AML-193 (cell line): ENCODE measurements at places on chromosomes 2 and 18.

GRCh38 chr2:233417282-233417681 lies 63.0 kb downstream of the DGKD start:
- no peak for DNase-seq

DNA sequence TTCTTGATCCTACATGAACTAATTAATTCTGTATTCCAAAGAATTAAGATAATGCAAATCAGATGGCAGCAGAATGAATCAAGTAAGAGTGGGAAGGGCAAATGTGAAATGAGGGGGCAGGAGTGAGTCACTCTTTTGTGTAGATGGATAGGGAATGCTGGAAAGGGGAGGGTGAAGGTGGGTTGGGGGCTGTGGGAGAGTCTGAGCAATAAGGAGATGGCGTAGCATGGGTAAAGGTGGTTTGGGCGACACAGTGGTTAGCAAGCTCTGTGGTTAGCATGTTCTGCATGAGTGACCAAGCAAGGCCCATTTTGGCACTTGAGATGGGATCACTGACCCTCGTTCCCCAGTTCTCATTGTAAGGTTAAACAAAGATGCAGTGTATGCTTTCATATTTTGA lies 20.4 kb downstream of the GPD2 start:
- no peak for DNase-seq

- peak; percentile 96 for DNase-seq
Observed at GRCh38 chr2:165794536-165794928, 485 bp upstream of the GALNT3 start.

DNA sequence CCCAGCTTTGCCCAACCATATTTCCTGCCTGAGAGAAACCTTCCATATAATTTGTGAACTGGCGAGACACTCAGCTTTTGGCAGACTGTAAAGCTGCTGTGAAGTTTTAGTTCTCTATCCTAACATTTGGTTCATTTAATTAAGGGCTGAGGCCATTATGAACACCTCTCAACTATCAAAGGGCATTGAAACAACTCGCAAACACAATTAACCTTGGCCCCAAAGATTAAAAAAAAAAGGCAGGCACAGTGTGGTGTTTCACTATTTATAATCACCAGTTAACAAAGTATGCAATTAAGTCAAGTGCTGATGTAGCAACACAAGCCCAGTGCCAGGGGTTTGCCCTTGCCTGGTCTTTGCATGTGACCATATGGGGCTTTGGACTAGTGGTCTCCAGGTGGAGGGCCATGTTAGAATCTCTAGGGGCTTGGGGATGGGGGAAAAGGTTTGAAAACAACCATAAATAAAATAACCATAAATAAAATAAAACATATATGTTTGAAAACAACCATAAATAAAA lies 297.6 kb upstream of the SKOR2 start:
- no peak for DNase-seq

DNA sequence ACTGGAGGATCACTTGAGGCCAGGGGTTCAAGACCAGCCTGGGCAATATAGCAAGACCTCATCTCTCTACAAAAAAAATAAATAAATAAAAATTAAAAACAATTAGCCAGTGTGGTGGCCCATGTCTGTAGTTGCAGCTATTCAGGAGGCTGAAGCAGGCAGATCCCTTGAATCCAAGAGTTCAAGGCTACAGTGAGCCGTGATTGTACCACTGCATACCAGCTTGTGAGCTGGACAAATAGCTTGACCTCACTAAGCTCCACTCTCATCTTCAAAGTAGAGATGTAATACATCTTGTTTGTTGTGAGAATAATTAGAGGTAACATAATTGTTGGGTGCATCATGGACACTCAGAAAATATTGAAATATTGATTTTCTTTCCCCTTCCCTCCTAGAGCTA lies 31.1 kb upstream of the MAPRE2 start:
- DNase-seq = no peak

- DNase-seq = no peak
Observed at GRCh38 chr2:196601430-196602306, 37.8 kb upstream of the CCDC150 start.

- DNase-seq = no peak
Observed at GRCh38 chr2:71857636-71858035, 290.0 kb downstream of the CYP26B1 start.

DNA sequence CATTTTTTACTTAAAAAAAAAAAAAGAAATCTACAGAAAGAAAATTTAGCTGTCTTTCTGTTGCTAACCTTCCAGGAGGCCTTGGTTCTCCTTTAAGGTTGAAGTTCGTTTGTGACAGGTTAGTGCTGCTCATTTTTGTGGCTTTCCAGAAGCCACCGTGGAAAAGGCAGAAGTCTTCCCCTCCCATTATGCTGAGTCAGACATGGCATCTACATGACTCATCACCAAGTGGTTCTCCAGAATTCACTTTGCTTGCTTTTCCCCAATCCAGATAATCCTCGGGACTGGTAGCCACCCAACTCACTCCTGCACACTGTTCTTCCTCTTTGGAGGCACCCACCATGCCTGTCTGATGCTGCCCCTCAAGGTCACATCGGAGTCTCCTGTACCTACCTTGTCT lies 228.7 kb downstream of the PIK3C3 start:
- DNase-seq = no peak

DNA sequence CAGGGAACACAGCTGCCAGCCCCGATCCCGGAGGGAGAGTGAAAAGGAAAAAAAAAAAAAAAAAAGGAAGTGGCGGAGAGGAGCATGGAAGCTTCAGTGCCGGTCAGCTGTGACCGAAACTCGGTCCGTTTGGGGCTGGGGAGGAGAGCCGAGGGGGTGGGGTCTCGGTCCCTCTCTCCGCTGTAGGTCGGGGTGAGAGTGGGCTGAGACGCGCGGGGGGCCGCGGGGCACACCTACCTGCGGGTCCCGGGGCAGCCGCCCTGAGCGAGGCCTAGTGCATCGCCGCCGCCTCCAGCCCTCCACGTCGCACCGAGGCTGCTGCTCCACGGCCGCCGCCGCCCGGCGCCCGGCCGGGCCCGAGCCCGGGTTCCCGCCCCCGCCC lies 536 bp downstream of the VPS54 start:
- peak; percentile 44 for DNase-seq

- no peak for DNase-seq
Observed at GRCh38 chr2:133135035-133135654, 433.1 kb downstream of the NCKAP5 start.

GRCh38 chr2:15734674-15735483 lies 143.2 kb downstream of the DDX1 start:
- no peak for DNase-seq

- no peak for DNase-seq
Observed at GRCh38 chr2:75922191-75922590, 211.5 kb upstream of the GCFC2 start.

DNA sequence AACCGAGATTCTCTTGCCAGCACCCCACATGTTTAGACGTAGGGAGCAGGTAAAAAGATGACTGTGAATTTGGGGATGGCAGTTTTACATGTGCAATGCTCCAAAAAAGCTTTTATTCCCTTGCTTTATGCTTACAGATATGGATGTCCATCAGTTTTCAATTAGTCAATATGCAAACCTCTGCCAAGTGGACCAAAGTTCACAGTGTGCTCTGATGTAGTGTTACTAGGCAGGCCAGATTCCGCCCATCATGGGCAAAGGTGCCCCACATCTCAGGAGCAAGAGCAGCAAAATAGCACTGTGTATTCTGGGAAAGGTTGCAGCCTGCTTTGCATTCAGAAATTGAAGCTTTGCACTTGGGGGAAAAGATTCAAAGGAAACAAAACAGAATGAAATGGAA lies 329.7 kb upstream of the ZEB2 start:
- no peak for DNase-seq

GRCh38 chr2:211534632-211535031 lies 978.2 kb downstream of the CPS1 start:
- no peak for DNase-seq

DNA sequence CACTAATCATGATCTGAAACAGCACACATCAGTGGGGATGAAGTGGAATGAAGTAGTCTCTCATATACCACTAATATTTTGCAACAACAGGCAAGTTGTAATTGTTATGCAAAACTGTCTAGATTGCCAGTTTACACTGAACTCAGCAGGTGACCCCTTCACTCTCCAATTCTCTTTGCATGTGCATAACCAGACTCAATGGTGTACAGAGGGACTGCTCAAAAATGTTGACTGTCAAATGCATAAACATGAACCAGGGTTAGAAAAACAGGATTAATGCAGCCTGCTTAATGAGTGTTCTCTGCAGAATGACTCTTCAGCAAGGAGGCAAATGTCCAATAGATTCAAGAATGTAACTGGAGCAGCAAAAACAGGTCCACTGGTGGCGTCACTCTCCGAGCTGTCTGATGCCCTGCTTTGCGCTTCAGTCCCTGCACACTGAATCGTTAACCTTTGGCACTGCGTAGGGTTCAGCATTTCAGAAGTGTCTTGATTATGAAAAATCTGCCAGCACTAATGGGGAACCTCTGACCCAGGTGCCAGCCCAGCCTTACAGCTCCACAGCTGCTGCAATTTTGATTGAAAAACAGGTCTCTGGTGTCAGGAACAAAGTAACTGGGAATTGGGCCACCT lies 209.3 kb downstream of the TDRD15 start:
- no peak for DNase-seq

GRCh38 chr18:28963481-28963880 lies 786.6 kb upstream of the CDH2 start:
- DNase-seq = no peak

DNA sequence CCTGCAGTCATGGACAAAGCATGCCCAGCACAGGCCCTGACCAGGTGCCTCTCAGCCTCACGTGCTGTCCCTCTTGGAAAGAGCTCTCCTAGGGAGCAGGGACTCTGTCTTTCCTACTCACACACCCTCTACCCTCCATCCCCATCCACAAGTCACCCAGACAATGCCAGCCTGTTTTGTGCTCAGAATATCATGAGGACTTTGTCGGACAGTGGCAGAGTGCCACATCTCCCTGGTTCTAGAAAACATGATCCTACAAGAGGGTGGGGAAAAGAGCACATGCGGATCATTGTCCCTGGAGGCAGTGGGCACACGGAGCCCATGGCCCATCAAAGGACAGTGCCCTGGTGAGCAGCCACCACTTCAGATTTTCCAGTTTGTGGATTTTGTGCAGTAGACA lies 3.7 kb upstream of the MAL start:
- no peak for DNase-seq

- peak; percentile 45 for DNase-seq
Observed at GRCh38 chr2:68709421-68709911, 25.1 kb upstream of the ARHGAP25 start.

GRCh38 chr2:195289081-195289480 lies 367.9 kb upstream of the SLC39A10 start:
- DNase-seq = no peak

GRCh38 chr18:48888773-48889080 lies 62.0 kb downstream of the SMAD7 start:
- DNase-seq = no peak

DNA sequence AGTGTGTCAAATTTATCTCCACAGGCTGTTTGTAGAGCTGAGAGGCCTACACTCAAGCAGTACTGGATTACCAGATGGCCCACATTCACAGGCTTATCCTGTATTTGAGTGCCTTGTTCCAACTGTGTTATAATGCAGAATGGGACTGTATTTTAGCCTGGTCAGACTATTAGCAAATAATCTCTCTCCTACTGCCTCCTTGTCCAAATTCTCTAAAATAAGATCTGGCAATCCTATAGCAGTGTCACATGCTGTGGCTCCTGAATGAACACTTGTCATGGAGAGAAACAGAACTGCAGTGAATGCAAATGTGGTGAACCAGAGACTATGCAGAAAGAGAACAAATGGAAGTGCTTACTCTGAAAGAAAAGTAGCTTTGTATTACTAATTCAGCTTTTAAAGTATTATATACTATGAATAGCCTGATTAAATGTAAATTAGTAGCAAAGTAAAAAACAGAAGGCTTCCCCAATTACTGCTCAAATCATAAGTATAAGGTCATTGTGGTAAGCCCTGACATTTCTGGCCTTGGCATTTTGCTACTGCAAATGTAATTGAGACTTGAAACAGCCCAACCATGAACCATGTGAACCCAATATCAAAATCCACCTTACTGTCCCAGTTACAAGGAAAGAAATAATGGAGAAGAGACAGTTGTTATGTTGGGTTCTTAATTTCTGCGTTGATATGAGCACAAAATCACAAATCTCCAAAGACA lies 80.0 kb downstream of the MAP4K3 start:
- DNase-seq = no peak

GRCh38 chr18:12769136-12769535 lies 66.3 kb downstream of the PSMG2 start:
- no peak for DNase-seq

GRCh38 chr2:23220513-23221094 lies 164.4 kb upstream of the KLHL29 start:
- no peak for DNase-seq

- no peak for DNase-seq
Observed at GRCh38 chr2:109397893-109398292, 215.9 kb downstream of the SEPTIN10 start.

DNA sequence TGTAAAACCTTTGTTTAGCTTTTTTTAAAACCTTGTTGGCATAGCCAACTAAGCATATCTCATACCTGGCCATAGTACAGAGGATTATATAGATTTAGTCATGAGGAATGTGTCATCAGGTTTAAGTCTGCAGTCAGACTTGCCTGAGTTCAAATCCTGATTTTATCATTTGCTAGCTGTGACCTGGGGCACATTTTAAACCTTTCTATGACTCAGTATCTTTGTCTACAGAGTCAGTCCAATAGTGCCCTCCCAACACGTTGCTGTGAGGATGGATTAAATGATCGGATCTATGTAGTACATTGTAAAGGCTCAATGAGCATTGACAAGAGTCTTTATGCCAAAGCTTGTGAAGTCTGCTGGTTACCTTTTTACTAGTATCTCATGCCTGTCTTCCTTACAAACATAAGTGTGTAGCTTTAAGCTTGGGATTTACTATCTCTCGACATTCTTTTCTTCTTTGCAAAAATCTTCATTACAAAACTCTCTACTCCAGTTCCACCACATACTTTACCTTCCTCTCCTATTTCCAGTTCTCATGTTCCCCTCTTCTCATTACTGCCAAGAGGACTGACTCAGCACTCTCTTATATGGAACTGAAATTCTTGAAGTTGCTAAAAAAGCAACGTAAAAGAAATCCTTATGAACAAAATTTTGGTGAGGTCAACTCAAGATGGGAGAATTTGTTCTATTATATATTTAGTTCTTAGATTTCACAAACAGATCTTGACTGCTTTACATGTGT lies 68.1 kb upstream of the RBMS1 start:
- peak; percentile 39 for DNase-seq

- no peak for DNase-seq
Observed at GRCh38 chr2:217225596-217225995, 365.7 kb upstream of the TNP1 start.

DNA sequence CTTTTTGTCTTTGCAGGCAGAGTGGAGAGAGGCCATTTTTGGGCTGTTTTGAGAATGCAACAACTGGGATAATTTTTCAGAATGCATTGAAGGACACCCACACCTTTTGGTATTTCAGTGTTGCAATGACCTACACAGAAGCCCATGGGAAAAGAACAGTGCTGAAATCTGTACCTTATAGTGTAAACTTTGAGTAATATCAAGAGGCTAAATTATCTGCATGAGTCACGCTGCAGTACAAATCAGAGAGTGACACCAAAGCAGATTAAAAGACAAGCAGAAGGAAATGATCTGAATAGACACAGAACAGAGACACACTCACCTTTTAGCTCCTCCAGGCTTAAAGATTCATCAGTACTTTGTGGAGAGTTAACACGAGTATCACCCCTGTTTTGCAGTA lies 265.3 kb downstream of the PAX3 start:
- DNase-seq = no peak

GRCh38 chr2:2566396-2567323 lies 235.6 kb upstream of the MYT1L start:
- no peak for DNase-seq

- no peak for DNase-seq
Observed at GRCh38 chr18:22841840-22842239, 91.3 kb upstream of the RBBP8 start.
